ENCODE measurements at places on chromosomes 3 and 15.
A peak's percentile ranks its signal among the peaks of the same experiment; 100 is the strongest.

DNA sequence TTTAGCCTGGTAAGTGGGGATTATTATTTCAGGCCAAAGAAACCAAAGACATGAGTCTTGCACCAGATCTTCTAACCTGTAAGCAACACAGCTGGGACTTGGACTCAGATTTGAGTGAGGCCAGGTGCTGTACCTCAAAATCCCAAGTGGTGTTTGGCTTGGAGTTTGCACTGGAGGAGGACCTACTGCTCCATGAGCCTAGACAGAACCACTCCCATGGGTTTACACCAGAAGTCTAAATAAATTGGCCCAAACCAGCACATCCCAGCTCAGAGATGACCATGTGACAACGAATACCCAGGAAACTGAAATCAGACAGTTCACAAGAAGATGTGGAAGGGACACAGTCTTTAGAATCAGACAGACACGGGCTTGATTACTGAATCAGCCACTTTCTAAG is 47.5 kb downstream of the MINAR1 start:
- no peak for DNase-seq

DNA sequence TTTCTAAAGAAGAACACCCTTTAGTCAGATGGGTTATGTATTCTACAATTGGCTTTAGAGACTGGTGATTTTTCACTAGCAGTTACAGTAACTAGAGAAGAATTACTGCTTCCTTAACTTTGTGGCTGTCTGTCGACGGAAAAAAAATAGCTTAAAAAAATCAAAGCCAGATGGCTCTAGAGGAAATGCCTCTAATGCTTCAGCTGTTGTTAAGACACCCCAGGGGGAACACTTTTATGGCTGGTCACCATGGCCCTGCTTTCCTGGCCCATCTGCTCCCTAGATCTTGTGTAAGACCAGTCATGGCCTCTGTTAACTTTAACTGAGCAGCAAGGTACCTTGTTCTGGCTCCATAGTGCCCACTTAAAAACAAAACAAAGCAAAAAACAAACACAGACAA is 198.6 kb upstream of the PLSCR5 start:
- DNase-seq, result no peak

DNA sequence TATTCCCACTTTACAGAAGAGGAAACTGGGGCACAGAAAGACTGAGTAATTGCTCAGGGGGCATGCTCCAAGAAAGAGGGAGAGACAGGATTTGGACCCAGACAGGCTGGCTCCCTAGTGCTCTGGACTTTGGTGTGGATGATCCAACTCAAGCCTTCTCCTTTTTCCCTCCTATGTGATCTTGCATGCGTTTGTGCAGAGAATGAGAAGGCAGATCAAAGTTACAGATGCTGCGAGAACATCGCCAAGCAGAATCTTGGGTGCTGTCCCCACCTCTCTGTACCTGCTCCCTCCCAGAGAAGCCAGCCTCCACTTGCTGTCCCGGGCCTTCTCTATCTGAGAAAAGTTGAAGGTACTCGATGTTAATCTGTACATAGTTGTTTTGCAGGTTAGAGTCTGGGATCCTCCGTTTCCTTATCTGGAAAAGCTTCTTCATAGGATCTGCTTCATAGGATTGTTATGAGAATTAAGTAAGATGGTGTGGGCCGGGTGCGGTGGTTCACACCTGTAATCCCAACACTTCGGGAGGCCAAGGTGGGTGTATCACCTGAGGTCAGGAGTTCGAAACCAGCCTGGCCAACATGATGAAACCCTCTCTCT is 10.2 kb downstream of the GNB5 start:
- DNase-seq, result no peak

- no peak for DNase-seq
Observed at GRCh38 chr15:95277266-95277665, 1045.9 kb downstream of the MCTP2 start.

GRCh38 chr3:109023656-109024254 is 70.1 kb upstream of the GUCA1C start:
- DNase-seq, result no peak

- DNase-seq, result no peak
Observed at GRCh38 chr3:196454935-196455334, 22.7 kb upstream of the UBXN7 start.

- DNase-seq, result no peak
Observed at GRCh38 chr3:95120921-95121320, 1058.1 kb downstream of the NSUN3 start.

- no peak for DNase-seq
Observed at GRCh38 chr3:23202203-23202920, 765 bp upstream of the UBE2E2 start.

- no peak for DNase-seq
Observed at GRCh38 chr3:81624756-81625155, 136.7 kb downstream of the GBE1 start.

DNA sequence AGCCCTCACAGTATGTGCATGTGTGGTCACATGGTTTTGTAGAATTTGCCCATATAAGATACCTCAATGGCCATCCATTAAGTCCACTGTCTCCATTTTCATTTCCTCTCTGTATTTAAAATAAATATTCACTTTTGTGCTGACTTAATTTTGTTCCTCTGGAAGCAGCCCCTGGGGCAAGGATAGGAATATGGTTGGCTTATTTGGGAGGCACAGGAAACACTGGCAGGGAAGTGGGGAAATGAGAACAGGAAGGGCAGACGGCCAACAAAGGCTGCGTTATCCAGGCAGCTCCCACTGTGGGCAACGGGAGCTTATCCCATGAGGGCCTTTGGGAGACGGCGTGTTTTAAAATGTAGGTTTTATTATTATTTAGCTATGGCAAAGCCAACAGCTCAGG is 148.6 kb downstream of the SHQ1 start:
- no peak for DNase-seq

DNA sequence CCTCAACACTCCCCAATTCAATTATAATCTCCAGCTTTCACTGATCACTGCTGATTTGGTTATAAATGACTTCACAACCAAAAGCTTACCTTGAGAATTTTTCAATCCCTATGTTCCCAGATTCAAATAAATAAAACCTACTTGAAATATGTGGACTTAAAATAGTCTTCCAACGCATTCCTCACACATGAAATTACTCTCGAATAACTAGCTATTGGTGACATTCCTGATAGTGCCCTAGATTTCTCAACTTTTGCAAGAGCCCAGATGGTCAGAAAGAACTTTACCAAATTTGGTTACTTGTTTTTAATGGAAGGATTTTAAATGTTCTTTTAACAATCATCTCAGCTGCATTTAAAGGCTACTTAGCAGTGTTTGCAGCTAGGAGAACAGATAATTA is 605.5 kb downstream of the FHIT start:
- no peak for DNase-seq

- no peak for DNase-seq
Observed at GRCh38 chr3:126746395-126747177, 42.5 kb downstream of the CHCHD6 start.

GRCh38 chr15:77944002-77944867 is 133.3 kb downstream of the TBC1D2B start:
- peak; percentile 73 for DNase-seq

GRCh38 chr15:77607894-77608261 is 24.8 kb downstream of the LINGO1 start:
- DNase-seq, result no peak

GRCh38 chr3:185983495-185984141 is 45.8 kb upstream of the TRA2B start:
- DNase-seq, result peak; percentile 32

DNA sequence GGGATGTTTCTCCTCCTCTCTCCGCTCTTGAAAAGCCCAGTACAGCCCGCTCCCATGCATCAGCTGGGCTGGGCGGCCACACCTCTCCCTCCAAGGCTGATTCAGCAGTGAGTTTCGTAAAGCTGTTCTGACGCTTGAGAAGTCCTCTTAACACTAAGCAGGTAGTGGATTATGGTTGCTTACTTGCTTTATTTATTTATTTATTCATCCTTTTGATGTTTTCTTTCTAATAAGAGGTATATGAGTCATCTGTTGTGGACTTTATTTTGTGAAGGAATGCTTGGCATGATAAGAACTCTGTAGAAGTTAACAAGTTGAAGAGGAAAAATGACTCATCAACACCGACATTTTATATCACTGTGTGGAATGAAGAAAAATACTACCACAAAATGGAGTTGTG is 285.0 kb downstream of the SQOR start:
- DNase-seq, result no peak

DNA sequence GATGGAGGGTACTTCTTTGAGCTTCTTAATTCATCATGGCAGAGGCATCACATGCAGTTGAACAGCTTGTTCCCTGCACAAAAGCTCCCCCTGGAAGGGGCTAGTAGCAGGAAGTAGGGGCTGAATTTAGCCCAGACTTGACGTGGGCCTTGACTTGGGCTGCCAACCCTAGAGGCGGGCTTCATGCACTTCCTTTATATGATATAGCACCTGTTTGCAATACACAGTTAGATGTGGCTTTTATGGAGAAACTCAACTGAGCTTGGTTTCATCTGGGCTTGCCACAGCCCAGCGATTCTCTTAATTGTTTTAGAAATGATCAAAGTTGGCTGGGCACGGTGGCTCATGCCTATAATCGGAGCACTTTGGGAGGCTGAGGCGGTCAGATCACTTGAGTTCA is 33.7 kb upstream of the ADGRG7 start:
- DNase-seq, result no peak

DNA sequence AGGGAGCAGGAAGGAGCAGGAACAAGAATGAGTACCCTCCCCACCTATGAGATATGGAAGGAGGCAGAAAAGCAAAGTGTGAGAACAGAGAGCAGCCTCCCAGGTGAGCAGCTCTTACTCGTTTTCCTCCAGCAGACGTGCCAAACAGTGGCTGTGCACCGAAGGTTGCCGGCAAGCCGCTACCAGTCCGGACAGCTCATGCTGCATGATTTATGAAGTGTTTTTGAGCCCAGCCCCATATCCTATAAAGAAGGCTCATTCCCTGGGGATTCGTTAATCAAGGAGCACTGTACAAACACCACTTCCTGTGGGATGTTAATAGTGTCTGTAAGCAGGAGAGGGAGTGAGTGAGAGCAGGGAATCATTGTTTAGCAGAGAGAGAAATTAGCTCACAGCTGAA is 118.3 kb upstream of the FOXB1 start:
- DNase-seq, result no peak

DNA sequence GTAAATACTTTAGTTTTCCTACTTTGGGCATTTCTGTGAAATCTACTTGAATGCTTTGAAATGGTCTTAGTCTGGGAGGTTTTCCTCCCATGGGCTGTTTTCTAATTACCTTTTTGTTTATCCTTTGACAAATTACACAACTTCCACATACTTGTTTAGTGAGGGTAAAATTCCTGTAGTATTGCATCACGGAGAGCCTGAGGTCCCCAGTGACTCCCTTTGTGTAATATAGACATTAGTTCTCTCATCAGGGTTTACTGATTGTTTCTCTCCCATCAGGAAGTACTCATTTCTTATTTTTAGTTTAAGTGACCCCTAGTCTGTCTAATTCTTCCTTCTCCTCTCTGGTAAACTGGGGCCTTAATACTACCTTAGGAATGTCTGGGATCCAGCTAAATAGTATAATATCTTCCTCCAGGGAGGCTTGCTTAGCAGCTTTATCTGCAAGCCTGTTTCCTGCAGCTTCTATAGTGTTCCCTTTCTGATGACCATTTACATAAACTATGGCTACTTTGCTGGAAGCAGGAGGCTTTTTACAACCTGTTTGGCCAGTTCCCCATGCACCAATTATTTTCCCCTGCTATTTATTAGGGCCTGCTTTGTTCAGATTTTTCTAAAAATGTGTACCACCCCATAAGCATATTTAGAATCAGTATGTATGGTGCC is 87.2 kb upstream of the XCR1 start:
- DNase-seq, result no peak

GRCh38 chr3:156456771-156457224 is 98.1 kb downstream of the SSR3 start:
- DNase-seq, result no peak

GRCh38 chr3:123635217-123635616 is 50.4 kb upstream of the HACD2 start:
- DNase-seq, result no peak

GRCh38 chr3:117837391-117837790 is 1127.8 kb downstream of the TUSC7 start:
- DNase-seq, result no peak

- DNase-seq, result no peak
Observed at GRCh38 chr3:120848503-120848902, 59.5 kb upstream of the STXBP5L start.

GRCh38 chr15:65304381-65305149 is at the start of gene RNU5B-1:
TSS of gene RNU5B-1 (plus strand) at chr15:65304677.
- DNase-seq, result peak; percentile 24

DNA sequence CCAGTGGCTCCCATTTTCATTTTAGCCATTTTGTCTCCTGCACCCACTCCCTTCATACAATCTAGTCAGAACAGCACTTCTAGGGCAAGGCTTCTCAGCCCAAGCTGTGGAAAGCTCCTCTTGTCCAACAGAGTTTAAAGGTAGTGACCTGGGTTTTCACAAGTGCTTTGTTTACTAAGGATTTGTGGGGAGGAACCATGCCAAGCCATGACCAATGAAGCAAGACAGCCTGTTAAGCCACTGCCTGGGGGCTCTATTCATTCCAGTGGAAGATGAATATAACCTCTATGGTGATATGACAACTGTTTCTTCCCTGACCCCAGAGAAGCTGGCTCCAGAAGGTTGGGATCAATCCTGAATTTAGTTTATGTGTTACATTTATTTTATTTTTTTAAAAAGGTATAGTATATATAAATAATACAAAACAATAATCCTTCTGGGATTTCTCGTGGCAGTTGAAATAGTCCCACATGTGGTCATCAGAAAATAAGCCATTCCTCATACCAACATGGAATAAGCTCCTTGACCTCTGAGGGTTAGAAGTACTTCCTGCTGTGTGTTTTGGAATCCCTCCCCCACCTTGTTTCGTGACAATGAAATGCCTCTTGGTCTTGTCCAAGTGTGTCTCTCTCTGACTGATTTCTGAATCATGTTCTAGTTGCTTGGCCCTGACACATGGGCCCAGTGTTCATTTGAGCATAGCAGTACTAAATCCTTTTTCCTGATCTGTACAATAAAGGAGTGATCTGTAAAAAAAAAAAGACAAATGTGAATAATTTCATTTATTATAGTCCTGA is 13.3 kb upstream of the THUMPD3 start:
- DNase-seq, result no peak

- DNase-seq, result no peak
Observed at GRCh38 chr3:77147836-77148578, 108.1 kb downstream of the ROBO2 start.

GRCh38 chr3:176780766-176781165 is 416.5 kb downstream of the TBL1XR1 start:
- no peak for DNase-seq

DNA sequence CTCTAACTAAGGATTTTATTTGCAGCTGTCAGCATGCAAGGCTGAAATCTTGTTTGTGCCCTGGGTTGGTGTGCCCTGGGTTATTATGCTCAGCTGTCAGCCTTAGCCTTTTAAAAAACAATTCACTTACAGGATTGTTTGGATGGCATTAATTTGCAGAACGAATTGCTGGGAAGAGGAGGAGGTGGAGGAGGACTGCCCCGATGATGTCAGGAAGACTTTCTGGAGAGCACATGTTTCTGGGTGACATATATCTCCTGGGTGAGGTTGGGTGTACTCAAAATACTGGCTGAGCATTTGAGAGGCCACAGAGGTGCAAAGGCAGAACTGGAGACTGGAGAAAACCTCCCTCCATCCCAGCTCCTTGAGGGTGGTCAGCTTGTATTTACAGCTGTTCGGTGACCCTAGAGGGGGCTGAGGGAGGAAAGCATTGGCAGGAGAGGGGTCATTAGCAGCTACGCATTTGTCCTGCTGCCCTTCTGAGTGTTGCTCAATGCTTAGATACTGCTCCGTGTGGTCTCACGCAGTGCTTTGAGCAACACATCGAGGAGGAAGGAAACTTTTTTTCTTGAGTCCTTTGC is 59.8 kb upstream of the PSMD6 start:
- no peak for DNase-seq

GRCh38 chr3:180421721-180422120 is 180.2 kb upstream of the TTC14 start:
- no peak for DNase-seq

- no peak for DNase-seq
Observed at GRCh38 chr3:168138421-168138820, 42.7 kb upstream of the GOLIM4 start.
